ENCODE measurements at places on chromosomes 13 and 19.

DNA sequence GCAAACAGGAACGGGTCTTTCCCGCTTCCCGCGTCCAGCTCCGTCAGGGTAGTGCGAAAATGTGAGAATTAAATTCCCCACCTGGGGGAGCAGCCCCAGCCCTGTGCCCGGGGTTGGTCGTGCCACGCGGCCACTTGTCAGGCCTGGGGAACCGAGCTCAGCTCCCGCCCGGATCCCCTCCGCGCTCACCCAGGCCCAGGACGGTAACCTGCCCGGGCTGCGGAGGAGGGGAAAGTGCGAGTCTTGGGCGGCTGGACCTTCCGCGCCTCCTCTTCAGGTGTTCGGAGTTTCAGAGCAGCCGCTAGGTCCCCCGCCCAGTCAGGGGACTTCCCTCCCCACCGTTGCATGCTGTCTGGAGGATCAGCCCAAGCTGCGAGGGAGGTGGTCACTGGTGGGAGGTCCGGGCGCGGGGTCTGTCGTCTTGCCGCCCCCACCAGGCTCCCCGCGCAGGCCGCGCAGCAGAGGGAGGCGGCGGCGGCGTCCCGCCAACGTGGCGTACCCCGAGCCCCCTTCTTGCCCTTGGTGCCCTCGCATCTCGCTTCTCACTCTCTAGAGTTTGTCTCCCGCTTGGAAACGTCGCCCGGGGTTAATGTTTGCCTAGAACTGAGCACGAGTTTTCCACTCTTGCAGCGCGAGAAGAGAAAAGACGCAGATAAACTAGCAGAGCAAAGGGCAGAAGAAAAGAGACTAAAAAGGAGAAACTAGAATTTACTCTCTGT, 8.1 kb downstream of the URAD start:
- no peak for DNase-seq

DNA sequence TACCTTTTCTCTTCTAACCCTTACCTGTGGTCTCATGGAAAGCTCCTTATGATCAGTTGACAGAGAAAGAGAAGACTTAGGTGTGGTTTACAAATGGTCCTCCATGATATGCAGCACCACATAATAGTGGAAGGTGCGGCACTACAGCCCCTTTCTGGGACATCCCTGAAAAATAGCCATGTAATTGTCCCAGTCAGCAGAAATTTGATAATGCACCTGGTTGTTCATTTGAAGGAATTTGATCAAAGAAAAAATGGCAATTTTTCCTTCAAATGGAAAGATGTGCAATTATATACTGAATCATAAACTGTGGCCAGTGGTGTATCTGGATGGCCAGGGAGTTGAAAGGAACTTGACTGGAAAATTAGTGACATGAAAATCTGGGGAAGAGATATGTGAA, 293.6 kb upstream of the PCDH20 start:
- no peak for DNase-seq

DNA sequence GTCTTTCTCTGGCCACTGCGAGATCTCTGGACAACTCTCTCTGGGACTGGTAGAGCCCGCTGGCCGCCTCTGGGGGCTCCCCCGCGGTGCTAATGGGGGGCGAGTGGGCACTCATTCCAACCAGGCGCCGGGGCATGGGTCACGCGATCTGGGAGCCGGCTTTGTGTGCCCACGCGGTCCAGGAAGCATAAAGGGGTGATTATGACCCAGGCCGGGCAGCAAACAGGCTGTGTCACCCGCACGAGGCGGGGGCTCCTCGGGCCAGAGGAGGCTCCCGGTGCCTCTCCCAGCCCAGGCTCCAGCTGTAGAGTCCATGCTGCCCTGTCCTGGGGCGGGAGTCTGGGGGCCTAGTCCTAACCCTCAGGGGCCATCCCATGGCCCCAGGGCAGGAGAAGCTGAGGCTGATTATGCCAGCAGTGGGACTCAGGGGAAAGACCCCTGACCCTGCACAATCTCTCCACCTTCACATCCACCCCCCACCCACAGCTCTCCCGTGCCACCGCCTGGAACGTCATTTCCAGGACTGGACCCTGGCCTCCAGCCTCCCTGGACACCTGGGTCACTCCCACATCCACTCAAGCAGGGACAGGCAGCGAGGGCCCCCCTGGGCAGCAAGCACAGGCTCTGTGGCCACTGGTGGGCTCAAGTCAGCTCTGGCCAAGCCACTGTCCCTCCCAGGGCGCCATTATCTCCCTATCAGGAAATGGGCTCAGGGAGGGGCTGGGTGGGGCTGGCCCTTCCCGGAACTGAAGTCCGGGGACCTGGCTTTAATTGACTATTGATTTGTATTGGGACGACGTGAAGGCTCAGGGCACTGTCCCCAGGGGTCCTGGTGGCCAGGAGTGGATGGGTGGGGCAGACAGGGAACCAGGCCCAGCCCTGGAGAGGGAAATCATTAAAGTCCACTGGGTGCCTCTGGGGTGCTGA, 50.0 kb downstream of the PTPRS start:
- no peak for DNase-seq

DNA sequence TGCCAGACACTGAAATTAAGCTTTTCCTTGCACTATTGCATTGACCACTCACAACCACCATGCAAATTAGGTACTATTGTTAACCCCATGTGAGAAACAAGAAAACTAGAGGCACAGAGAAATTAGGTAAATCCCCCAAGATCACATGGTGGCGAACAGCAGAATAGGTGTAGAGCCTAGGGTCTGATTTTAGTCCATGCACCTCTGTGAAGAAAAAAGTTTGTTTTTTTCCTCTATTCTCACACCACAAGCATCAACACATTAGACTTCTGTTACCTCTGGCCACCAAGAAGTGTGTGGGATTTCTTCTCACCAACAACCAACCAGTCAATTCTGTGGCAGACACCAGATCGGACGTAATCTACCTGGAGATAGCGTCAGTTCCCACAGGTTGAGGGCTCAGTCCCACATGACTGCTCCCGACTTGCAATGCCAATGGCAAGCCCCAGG, 391.9 kb downstream of the COG6 start:
- no peak for DNase-seq

DNA sequence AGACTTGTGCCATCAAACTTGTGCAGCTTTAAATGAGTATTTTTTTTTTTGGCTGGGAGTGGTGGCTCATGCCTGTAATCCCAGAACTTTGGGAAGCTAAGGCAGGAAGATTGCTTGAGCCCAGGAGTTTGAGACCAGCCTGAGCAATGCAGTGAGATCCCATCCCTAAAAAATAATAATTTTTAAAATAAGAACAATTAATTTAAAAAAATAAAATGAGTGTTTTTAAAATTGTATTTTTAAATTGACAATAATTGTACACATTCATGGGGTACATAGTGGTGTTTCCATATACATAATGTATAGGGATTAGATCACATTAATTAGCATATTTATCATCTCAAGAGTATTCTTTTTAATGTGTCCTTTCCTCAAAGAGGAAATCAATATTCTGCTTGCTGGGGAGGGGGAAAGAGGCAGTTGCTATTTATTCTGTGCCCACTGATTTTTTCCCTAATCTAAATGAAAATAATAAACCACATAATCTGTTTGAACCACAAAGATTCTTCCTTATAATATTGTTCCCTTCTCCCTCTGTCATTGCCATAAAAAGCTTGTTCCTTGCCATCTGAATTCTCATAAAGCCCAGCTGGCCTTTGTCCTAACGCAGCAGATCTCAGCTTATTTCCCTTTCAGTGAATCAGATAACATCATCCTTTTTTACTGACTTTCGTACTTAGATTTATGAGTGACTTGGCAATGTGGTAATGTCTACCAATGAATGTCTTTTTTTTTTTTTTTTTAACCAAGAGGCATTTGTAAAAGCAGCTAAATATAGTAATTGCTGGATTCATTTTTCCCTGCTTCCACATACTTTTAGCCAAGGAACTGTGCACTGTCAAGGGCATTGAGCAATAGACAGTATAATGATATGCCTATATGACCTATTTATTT, 81.8 kb upstream of the RUBCNL start:
- DNase-seq, result peak; percentile 76

DNA sequence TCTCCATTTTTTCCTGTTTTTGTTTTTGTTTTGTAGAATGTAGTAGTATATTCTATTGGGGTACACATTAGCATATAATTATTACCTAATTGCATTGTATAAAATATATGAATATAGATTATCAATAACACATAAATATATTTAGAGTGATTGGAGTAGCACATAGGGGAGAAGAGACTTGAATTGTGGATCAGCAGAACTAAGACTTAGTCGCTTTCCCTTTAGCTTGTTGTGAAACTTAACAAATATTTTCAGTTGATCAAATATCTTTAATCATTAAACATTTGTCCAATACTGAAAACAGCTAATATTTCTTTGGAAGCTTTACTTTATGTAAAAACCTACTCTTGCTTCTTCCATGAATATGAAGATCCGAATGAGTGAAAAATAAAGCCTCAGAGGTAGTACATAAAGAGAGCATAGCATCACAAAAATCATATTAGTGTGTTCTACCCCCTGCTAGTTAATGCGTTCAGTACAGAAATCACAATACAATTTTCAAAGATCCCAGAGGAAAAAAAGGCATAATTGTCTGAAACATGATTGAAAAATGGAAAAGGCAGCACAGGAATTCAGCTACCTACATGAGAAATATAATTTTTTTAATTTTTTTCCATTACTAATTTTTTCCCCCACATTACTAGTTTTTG, 1348.0 kb upstream of the PRR20A start:
- no peak for DNase-seq

DNA sequence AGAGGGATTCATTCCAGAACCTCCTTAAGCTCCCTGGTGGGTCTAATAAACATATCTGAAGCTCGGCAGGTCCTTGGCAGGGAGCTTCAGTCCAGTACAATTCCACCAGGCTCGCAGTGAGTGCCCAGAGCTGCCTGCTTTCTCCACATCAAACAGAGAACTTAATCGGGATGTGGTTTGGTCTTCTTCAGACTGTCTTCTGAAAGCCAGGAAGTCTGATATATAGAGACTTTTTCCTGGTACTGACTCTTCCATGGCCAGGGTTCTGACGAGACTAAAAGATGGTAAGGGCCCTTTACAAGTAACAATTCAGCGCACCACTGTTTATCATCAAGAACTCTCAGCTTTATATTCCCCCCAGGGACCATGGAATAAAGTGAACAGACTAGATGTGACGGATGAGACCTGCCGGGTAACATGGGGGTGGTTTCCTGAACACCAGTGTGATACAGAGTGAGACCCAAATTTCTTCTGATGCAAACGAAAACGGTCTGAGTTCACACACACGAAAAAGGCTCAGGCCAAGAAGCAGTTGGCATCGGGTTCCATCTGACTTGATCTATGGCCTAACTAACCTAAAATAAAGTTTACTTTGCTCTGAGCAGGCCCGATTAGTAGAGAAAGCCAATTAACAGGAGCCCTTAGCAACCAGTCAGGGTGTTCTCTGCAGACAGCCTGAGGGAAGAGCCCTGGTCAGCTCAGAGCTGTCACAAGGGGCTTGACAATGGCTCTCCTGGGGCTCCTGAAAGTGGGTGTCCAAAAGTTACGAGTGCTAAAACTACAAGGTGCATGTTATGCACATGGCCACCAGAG, 29.0 kb downstream of the RANBP3 start:
- DNase-seq, result no peak

DNA sequence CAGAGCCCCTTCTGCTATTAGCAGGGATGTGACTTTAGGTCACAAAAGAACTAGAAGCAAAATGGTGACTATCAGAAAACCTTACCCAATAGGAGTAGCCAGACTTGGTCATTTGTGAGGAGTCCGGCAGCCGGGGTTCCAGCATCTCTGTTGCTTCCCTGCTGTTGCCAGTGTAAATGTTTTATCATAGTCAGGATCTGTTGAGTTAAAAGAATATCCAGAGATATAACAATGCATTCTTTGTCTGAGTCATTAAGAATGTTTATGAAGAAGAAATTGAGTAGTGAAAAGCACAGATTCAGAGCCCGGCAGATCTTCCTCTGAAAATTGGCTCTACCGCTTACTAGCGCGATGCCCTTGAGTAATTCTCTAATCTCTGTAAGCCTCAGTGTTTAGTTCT, 84.2 kb downstream of the COL4A2 start:
- DNase-seq, result no peak

DNA sequence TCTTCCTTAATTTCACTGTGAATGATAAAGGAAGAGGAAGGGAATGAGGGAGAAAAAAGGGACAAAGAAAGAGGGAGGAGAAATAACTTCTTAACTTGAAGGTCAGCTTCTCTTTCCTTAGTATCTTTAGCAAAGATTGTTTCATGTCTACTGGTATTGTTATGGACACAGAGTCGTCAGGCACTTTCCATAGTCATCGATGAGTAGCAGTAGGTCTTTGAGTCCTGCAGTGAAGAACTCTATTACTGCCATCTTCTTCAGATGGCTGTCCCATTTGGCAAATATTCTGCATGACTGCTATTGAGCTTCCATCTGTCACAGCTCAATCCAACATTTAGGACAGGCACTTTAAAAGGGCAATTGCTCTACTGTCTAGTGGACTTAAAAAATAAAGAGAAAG, 2463.1 kb downstream of the PCDH9 start:
- DNase-seq, result no peak

GRCh38 chr13:27425158-27425917, 919 bp downstream of the GTF3A start:
- DNase-seq, result no peak

DNA sequence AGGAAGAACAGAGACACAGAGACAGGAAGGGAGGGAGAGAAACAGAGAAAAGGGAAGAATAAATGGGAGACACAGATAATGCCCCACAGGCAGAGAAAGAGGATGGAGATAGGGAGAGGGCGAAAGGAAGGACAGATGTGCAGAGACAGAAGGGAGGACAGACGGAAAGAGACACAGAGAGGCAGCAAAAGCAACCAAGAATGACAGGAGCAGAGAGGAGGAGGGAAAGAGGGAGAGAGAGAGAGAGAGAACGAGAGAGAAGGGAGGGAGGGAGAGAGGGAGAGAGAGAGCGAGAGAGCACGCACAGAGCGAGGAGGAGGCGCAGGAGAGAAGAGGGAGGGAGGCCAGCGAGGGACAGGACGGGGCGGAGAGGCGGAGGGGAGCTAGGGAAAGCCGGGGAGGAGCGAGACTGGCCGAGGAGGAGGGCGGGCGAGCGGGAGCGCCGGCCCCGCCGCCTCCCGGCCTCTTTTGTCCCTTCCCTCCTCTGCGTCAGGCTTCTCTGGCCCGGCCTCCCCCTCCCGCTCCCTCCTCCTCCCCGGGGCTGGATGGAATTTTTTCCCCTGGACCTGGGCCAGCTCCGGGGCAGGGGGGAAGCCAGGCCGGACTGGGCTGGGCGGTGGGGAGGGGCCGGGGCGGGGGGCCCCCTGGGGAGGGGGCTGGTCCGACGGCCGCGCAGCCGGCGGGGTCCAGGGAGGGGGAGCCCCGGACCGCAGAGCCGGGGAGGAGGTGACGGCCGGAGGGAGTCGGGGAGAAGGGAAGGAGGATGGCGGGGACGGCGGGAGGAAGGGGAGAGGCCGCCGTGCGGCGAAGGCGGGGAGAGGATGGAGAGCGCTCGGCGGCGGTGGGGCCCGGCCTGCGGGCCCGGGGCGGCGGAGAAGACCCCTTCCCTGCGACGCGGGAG, 4.2 kb upstream of the SPACA6 start:
- no peak for DNase-seq

GRCh38 chr13:32585550-32586079, 637 bp upstream of the PDS5B start:
- no peak for DNase-seq

GRCh38 chr19:50967929-50968715, 1.3 kb downstream of the KLK6 start:
- no peak for DNase-seq

GRCh38 chr13:24511019-24511815, 1.4 kb downstream of the PARP4 start:
- peak; percentile 10 for DNase-seq

All from SK-N-MC (cell line).